ENCODE measurements at places on chromosomes 1 and 21.

- no peak for DNase-seq
These were observed 113.1 kb downstream of the ATF6 start for GRCh38 chr1:161879261-161879660.

DNA sequence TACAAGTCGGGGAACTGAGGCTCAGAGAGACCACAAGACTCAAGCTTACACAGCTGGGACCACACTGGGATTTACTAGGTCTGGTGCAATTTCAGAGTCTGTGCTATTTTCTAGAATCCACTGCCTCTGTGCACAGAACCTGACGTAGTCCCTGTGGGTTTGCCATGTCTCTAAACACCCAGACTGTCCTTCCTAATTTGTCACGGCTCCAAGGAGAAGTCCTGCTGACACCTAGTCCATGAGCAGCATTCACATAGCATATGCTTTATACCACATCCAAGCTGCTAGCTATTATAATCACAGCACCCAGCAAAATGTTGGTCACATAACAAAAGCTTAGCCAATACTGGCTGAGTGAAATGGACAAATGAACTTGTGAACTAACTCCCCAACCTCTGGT is 79.0 kb upstream of the HMGB4 start:
- DNase-seq = no peak

DNA sequence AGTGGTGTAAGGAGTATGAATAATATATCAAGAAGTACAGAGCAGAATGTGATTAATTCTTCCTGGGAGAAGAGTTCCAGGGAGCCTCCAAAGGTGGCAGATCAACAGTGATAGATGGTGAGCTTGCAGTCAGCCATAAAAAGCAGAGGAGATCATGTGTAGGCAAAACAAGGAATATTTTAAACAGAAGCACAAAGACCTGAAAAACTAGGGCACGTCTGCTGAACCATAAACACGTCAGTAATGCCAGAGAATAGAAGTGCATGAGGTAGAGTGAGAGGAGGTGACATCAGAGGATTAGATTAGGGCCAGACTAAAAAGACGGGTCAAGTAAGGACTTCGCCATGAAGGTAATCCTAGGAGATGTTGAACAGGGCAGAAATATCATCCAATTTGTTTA is 151.8 kb downstream of the EIF4G3 start:
- DNase-seq = no peak

- no peak for DNase-seq
These were observed 50.5 kb upstream of the IKBKE start for GRCh38 chr1:206419783-206420182.

DNA sequence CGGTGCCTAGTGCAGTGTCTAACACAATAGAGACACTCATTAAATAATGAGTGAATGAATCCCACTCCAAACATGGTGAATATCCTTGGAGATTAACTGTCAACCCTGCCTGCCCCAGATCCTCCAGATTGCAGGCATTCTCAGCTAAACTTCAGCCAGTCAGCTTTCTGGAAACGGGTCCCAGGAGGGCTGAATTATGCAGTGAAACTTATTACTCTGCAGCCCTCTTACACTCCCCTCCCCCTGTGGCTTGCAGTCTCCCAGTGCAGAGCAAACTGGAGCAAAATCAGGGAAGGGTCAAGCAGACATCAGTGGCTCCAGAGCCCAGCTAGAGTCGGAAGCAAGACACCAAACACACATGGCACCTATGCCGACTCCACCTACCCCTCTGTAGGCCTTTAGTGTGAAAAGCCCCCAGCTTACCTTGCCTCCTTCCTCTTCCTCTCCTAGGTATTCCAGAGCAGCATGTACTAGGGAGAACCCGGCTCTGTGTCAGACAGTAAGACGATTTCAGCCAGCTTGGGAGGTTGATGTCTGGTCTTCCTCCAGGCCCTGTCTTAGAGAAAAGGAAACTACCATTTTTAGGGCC is 6.5 kb upstream of the RGS16 start:
- DNase-seq = no peak

DNA sequence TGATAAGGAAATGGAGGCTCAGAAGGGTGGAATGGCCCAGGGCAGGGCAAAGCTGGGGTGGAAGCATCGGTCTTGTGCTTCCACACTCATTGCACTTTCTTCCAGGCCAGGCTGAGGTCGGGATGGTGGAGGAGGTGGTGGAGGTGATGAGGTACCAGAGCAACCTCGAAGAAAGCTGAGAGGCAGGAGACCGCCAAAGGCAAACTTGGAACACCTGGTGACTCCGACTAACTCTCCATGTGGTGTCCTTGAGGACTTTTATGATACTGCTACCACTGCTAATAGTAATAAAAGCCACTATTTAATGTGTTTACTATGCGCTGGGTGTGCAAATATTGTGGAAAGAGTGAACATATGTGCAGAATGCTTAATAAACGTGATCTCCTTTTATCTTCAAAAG is 16.9 kb upstream of the BTG2 start:
- no peak for DNase-seq

- DNase-seq = no peak
These were observed 4.8 kb upstream of the TNN start for GRCh38 chr1:175062858-175063257.

DNA sequence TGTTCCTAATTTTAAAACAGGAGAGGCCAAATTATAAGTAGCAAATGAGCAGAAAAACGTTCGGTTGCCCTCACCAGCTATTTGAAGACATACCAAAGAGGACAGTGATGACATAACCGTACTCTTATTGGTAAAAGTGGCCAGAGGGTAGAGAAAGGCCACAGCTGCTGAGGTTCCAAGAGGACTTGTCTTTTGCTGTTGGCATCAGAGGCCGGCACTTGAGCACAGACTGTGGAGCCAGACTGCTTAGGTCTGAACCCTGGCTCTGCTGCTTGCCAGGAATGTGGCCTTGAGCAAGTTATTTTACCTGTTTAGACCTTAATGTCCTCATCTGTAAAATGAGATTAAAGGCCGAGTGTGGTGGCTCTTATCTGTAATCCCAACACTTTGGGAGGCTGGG is 14.9 kb downstream of the ETV3L start:
- no peak for DNase-seq

- DNase-seq = peak; percentile 2
These were observed 32.4 kb upstream of the PGBD5 start for GRCh38 chr1:230458509-230458908.

- DNase-seq = no peak
These were observed 658.9 kb downstream of the NPHP4 start for GRCh38 chr1:5333291-5333690.

- DNase-seq = peak; percentile 35
These were observed 98.6 kb upstream of the PPP2R5A start for GRCh38 chr1:212186427-212187207.

DNA sequence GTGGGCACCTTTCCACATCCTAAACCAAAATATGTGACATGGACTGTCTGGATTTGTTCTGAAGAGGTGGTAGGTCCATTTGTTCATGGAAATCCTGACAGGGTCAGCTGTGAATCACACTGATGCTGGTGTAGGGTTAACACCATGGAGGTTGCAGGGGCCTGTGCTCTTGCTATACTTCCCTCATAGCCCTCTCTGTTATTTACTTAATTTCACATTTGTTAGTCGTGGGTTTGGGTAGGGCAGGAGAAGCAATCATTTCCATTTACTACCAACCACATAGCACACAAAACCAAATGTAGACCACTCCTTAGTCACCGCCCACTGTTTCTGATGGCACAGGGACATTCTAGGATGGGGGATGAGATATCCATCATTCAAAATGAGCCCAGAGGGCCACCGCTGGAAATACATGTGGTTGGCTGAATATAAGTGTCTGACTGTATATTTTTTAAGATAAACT is 61.8 kb upstream of the POU2F1 start:
- no peak for DNase-seq

- no peak for DNase-seq
These were observed 131.6 kb downstream of the RRAGC start for GRCh38 chr1:38727684-38728584.

- no peak for DNase-seq
These were observed 50.9 kb upstream of the NR5A2 start for GRCh38 chr1:199976496-199977144.

DNA sequence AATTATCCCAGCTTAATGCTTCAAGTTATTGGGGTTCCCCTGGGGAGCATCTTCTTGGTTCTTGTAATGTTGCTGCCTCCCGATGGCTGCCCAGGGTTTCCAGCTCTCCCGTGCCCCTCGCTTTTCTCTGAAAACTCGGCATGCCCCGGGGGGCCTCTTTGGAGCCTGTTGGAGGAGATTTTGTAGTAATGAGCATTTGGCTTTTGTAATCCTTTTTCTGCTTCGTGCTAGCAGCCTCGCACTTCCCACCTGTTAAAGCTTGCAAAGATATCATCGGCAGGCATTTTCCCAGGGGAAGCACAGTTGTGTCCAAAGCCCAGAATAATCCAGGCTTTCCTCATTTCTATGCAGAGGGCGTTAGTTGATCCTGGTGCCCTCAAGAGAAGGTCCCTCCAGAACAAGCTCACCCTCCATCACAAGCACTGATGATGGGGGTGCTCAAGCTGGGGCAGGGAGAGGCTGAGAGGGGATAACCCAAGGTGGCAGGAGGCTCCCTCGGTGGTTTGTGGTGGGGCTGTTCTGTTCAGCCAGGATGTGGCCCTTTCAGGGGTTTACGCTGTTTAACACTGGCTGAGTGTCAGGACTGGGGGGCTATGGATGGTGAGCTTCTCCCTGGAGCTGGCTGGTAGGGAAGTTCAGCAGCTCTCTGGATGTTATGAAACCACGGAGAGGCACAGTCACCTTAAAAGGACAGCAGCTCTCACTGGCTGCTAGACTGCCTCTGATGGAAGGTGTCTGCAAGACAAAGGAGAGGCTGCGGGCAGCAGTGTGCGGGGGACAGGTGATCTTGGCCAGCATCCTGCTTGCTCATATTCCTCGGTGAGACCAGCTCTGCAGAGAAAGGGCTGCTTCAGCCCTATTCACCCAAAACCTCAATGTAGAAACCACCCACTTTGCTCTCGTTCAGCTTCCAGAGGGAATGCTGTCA is 477.1 kb upstream of the VAMP3 start:
- no peak for DNase-seq

GRCh38 chr1:235015291-235015985 is 113.2 kb downstream of the TOMM20 start:
- DNase-seq = peak; percentile 40

DNA sequence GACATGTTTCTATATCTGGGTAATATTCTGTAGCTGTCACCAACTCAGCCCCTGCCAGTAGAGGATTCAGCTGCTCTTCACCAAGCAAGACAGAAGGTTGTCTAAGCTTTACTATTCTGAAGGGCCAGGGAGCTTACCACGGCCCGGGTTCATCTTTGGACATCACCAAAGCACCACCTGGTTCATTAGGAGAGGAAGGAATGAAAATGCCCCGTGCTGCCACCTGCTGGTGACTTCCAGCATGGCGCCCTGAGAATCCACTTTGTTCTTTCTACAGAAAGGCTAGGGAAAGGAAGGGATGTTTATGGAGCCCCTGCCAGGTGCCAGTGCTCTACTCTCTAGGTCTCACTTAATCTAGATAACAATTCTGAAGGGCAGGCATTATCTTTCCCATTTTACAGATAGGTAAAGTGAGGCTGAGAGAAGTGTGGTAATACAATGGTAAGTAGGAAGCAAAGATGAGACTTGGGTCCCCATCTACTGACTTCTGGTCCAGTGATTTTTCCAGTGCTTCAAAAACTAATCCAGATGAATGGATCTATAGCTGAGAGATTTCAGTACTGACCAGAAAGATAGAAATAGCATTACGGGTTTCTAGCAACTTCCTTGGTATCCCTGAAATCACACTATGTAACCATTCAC is 79.5 kb downstream of the BEND5 start:
- no peak for DNase-seq

- peak; percentile 78 for DNase-seq
These were observed 25.1 kb upstream of the RUNX3 start for GRCh38 chr1:24955161-24955560.

- DNase-seq = no peak
These were observed 70.4 kb downstream of the ACTL8 start for GRCh38 chr1:17825273-17826164.

DNA sequence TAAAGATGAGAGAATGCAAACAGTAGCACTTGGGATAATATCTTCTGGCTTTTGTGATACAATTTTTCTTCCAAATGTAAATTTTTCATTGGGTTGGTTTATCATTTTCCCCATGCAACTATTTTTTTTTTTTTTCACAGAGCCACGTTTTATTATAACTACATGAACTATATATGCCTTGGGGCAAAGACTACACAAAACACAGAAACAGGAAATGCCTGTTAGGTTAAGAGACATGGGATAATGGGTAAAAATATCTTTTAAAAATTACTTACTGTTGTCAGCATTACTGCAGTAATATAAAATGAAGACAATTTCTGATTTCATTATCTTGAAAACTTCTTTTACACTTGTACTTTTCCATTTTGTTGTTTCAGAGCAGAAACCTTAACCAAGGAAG is 74.6 kb downstream of the DISP1 start:
- no peak for DNase-seq

DNA sequence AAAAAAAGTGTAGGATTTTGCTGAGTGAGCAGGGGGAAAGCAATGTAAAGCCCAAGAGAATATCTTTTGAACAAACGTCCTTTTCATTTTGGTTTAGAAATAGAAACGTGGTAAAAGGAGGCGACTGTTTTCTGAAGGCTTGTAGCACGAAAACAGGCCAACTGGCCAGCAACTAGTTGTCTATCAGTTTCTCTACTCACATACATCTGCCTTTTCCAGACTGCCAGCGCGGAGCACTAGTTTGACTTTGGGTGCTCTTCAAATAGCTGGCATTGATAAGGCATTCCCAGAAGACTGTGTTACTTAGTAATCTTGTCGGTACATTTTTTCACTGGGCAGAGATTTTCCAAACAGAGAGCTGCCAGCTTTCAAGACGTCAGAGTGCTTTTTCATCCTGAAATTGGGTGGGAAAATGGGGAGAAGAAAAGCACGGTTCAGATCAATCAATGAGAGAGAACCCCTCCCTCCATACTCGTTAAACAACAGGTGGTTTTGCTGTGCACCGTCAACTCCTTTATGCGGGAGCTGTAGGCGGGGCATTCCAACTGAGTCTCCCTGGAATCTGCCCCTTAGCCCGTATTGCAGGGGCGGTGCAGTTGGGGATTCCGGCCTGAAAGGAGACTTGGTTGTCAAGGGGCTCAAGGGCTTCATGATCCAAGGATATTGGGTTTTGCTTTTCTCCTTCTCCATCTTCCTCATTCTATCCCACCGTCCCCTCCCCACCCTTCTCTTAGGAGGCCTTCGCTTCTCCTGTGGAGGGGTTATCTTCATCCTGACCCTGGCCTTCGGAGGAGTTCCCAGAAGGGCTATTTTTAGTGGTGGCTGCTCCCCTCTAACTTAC is 884 bp upstream of the LRRC8C start:
- no peak for DNase-seq

GRCh38 chr21:45289655-45290515 is 2.2 kb upstream of the POFUT2 start:
- no peak for DNase-seq

- no peak for DNase-seq
These were observed 5.0 kb upstream of the KCNC4 start for GRCh38 chr1:110205156-110205555.

GRCh38 chr1:115224636-115225035 is 113.4 kb downstream of the NGF start:
- no peak for DNase-seq

Data from CD4-positive, alpha-beta T cell (primary cell).